Progenitor cell of endocrine pancreas (in vitro differentiated cells): ENCODE measurements at places on chromosomes 7 and 10. TPM values are rescaled to one million over a fixed set of nuclear protein-coding genes. Genes with fewer than 3 reads are reported as not detected.

- no peak for DNase-seq
Measured at GRCh38 chr10:12535656-12536055, 186.3 kb downstream of the CAMK1D start.

DNA sequence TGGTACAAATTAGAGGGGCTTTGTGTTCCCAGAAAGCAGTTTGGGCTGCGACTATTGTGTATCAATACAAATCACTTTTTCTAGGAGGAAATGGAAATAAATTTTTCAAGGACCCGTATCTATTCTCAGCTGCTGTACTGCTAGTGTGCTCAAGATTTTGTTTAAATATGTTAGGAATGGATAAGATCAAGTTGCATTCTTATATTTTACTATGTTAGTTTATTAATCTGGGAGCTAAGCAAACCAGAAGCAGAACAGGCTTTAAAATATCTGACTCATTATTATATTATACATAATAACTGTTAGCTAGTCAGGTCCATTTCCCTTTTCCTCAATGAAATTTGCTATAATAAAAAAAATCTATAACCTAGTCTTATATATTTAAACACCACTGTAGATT is 11.1 kb upstream of the GLCCI1 start:
- DNase-seq: no peak

DNA sequence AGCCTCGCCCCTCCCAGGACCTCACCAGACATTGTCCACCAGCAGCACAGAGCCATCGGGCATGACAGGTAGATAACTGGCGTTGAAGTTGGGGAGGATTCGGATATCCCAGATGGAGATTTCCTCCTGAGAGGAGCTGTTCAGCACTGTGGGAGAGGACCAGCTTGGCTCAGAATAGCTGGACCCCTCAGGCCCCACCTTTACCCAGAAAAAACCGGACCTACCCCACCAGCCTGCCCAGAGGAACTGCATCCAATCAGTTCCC is 1.5 kb downstream of the TRAPPC14 start:
- no peak for DNase-seq

- DNase-seq: no peak
Measured at GRCh38 chr7:42858570-42858969, 53.3 kb downstream of the C7orf25 start.

GRCh38 chr10:72088889-72089575 is 681 bp upstream of the SPOCK2 start:
- no peak for DNase-seq

- no peak for DNase-seq
Measured at GRCh38 chr10:92062273-92062672, 138.7 kb downstream of the BTAF1 start.

DNA sequence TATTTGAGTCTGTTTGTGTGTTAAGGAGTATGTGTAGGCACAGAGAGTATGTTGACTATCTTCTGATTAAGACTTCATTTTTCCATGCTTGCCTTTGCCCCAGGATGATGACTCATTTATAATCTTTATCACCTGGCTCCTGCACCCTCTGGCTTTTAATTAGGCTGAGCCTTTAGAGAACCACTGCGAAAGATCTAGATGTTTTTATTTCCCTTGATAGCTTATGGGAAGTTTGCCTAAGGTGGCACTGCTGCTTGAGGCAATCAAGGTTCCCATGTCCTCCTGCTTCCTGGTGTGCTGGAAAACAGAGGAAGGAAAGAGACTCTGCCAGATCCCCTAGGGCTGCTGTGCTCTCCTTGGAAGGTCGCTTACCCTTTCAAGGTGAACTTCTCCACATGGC is 114.6 kb downstream of the ARL4A start:
- no peak for DNase-seq

The COL13A1 gene
- 0.43 and 0.47 TPM in 2 replicates for total RNA-seq
